ENCODE measurements at places on chromosomes 2 and 18.

DNA sequence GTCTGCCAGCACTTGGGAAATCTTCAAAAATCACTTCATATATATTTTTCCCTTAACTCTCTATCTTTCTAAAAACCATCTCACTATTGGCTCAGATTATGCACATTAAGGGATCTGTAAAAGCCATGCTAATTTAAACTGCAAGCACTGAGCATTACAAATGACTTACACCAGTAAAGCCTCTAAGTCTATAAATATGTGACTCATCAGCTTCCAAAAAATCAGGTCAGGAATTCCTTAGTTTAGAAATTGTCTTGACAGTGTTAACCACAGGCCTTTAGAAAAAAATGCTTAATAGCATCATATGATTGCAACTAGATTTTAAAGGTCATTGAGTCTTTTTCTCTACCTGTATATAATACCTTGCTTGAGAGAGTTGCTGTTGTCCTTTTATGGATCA is 1113.6 kb upstream of the PIK3C3 start:
- DNase-seq = no peak

- no peak for DNase-seq
Measured at GRCh38 chr2:102932501-102932900, 170.7 kb downstream of the TMEM182 start.

GRCh38 chr18:352438-352837 is 84.6 kb upstream of the THOC1 start:
- no peak for DNase-seq

- DNase-seq = no peak
Measured at GRCh38 chr2:159149747-159150146, 136.8 kb downstream of the WDSUB1 start.

DNA sequence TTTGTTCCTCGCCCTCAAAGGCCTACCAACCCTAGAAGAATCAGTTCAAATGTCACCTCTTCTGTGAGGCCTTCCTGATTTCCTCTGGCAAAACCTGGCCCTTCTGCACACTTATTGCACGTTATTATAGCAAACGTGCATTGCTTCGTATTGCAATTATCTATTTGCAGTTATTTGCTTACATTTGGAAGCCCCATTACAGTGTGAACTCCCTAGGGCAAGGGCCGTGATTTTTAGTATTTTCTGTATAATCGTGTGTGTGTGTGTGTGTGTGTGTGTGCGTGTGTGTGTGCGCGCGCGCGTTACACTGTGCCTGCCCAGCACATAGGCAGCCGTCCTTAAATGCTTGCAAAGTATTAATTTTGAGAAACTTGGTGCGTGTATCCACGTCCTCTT is 460 bp upstream of the SEMA4F start:
- no peak for DNase-seq

GRCh38 chr2:179226961-179227259 is 37.7 kb downstream of the SESTD1 start:
- no peak for DNase-seq

- DNase-seq = peak; percentile 3
Measured at GRCh38 chr18:66226782-66227181, 377.1 kb downstream of the CDH19 start.

- no peak for DNase-seq
Measured at GRCh38 chr2:167471734-167472133, 583.5 kb downstream of the XIRP2 start.

GRCh38 chr2:195368249-195369217 is 288.5 kb upstream of the SLC39A10 start:
- DNase-seq = no peak

DNA sequence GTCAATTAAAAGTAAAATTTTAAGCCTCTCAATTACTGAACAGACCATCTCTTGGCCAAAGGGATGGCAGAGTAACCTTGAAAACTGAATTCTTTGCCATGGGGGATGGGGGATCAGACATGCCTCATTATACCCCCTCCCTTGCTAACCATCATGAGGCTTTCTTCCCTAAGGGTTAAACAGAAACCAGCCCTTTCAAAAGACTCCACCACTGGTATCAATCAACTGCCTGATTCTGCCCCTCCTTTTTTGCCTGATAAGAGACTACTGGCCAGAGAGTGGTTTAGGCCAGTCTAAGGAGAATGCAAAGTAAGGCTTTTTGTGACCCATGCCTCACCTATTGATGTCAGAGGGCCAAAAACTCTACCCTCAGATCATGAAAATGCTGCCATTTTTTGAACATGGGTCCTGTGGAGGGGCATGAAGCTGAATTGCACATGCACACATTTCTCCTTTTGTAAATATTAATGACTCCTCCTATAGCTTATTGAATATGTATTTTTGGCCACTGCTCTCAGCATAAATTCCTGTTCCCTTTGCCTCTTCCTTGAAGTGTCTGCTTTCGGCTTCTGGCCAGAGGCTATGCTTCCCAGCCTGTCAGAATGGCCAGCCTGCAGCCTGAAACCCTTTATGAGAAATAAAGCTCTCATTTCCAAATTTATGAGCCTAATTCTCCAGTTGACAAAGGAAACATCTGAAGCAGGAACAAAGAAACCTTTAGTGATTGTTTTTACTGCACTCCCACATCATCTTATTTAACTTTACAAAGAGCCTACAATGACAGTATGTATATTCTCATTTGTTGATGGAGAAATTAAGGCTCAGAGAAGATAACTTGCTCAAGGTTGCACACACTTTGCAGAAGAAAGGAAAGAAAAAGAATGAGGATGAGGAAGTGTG is 270.7 kb upstream of the CELF4 start:
- DNase-seq = no peak

- no peak for DNase-seq
Measured at GRCh38 chr18:47790036-47790435, 140.4 kb downstream of the SMAD2 start.

DNA sequence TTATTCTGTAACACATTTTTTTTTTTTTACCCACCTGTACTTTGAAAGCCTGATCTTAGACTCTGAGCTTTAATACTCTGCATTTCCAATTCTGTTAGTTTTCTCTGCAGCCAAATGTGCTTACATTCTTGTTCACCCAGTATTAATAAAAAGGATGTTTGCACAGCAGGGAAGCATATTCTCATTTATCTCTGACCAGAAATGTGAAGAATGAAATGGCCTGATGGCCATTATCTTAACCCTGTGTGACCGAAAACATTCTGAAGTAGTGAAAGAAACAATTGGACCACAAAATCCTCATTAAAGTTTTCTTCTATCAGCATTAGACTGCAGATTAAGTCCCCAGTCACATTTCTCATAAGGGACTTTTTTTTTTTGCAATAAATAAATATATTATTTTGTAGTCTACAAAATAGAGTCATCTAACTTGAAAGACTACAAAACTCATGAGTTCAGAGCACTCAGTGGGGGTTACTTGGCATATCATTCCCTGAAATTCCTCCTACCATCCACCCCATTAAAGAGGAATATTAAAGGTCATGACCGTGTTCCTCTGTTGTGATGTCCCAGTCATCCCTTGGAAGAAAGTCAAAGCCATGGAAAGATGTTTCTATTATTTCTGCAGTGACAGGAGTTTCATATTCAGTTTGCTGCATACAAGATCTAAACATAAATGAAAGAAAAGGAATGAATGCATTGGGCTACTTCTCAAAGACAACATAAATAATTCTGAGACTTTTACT is 364.4 kb downstream of the RND3 start:
- DNase-seq = no peak

GRCh38 chr18:21364471-21364870 is 122.4 kb downstream of the GREB1L start:
- DNase-seq = peak; percentile 25

DNA sequence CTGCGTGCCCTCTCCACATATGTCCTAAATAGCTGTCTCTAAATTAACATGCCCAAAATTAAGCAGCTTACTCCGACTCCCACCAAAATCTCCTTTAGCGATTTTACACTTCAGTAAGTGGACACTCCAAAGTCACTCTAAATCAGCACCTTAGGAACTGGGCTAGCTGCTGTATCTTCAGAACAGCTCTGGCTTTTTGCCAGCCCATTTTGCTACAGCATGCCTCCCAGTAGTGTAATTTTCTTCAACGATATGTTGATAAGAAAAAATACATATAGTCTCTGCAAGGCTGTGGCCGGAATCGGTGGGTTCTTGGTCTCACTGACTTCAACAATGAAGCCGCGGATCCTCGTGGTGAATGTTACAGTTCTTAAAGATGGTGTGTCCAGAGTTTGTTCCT is 291.8 kb upstream of the RGPD4 start:
- DNase-seq = no peak

Measured in NCI-H82 (cell line).